ENCODE measurements at places on chromosomes 6 and 20.
A peak's percentile ranks its signal among the peaks of the same experiment; 100 is the strongest.

DNA sequence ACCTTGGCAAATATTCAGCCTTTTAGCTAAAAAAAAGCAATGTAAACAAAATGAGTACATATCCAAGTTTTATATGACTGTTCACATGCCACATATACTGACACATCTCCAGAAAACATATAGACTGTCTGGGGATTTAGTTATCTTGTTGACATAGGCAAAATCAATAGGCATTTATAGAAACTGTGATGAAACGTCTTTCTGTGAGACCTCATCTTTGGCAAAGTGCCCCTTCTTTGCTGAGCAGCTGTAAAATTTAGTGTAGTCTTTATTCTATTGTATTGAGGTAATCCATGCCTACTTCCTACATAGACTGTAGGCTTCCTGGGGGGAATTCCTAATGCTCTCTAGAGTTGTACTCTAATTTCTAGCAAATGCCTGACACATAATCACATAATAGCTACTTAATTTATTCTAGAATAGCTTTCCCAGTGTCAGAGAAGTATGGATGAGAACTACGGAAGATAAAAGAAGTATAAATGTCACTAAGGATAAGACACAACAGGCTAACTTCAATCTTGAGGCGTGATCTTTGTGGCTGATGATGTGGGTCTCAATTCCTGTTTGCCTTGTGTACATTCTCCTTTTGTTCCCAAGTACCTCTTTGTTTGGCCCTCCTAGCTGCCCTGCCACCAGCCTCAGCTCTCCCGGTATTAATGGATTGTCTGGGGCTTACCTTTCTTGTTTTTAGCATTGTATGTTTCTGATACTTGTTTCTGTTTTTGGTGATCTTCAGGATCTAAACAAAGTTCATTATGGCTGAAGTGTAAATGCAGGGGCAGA lies 30.6 kb downstream of the PTCHD4 start:
- no peak for DNase-seq

- no peak for DNase-seq
Measured at GRCh38 chr20:38202153-38202981, 37.3 kb upstream of the TGM2 start.

DNA sequence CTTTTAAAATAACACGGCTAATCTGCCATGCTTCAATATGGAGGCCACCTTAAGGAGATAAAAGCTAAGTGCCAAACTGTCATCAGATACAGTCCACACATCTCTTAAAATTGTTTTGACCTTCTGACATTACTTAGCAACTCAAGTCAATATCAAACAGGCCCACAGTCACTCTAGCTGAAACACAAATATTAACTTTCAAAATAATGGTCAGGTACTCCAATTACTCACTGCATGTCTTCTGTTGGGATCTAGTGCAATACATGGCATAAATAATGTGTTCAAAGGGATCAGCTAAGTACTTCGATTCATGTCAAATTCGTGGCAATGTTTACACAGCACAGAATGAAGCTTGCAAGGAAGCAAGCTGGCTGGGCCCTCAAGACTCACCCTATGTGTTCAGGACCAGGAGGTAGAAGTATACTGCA lies 133.9 kb upstream of the BEND6 start:
- DNase-seq = no peak

GRCh38 chr6:19805129-19805481 lies 32.1 kb upstream of the ID4 start:
- DNase-seq = no peak

GRCh38 chr6:70673601-70674000 lies 5.9 kb downstream of the SMAP1 start:
- no peak for DNase-seq

- no peak for DNase-seq
Measured at GRCh38 chr20:64069209-64069613, 6.2 kb downstream of the TCEA2 start.

GRCh38 chr6:438634-439170 lies 47.1 kb downstream of the IRF4 start:
- no peak for DNase-seq

DNA sequence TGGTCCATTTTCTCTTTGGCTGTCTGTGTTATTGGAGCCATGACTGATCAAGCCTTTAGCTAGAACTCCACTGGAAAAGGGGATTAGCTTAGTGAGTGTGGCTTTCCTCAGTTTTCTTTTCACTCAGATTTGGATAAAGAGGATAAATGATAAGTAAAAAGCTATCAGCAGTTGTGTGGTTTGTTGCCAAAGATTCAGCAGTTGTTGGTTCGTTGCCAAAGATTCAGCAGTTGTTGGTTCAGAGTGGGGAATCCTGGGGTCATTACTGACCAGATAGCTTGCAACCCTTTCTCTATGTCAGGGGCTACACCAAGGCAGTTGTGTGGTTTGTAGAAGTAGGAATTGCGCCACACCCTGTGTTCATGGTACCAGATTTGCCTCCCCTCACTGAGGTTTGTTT lies 107.7 kb upstream of the SCP2D1 start:
- DNase-seq = no peak

DNA sequence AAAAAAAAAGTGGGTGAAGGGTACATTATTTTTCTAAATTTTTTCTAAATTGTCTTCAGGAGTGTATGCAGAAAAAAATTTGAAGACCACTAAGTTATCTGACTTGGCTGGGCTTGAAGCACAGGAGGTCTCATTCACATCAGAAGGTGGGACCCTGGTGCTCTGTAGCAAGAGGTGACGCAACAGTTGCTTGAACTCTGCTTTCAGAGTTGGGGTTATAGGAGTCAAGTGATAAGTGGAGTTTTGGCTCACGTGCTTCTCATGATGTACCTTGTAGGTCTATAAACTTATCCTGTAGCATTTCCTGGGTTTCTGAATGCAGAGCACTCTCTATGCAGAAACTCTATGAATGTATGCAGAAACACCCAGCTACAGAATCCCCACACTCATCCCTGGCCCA lies 58.5 kb upstream of the FOXC1 start:
- DNase-seq = no peak

- DNase-seq = no peak
Measured at GRCh38 chr6:160102399-160102798, 19.2 kb upstream of the SLC22A1 start.

DNA sequence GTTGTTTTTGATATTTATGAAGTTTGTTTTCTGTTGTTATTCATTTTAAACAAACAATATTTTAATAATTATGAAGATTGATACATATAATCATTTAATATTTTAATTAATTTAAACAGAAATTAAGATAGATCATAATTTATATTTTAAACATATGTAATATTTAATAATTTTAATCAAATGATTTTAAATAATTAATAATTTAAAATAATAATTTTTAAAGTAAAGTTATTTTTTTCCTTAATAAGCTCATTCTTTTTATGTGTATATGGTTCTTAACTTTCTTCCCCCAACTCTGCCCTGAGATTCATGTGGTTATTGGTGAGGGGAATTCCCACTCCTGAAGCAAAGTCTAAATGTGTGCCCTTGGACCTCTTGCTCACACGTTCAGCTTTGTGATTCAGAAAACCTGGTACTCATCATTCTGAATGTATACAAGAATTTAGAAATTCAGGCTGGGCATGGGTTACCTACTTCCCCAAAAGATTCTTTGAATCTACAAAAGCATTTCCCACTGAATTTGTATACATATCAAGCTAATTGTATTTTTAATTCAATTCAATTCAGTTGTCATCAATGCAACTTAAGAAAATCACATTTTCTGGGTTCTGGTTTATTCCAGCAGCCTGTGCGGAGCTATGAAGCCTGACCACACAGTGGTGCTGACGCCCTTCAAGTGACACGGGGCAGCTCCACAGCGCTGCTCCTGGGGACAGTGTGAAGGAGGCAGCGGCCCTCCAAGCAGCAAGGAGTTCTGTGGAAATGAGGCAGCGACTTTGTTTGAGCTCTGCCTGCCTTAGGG lies 168.9 kb upstream of the UST start:
- peak; percentile 44 for DNase-seq

DNA sequence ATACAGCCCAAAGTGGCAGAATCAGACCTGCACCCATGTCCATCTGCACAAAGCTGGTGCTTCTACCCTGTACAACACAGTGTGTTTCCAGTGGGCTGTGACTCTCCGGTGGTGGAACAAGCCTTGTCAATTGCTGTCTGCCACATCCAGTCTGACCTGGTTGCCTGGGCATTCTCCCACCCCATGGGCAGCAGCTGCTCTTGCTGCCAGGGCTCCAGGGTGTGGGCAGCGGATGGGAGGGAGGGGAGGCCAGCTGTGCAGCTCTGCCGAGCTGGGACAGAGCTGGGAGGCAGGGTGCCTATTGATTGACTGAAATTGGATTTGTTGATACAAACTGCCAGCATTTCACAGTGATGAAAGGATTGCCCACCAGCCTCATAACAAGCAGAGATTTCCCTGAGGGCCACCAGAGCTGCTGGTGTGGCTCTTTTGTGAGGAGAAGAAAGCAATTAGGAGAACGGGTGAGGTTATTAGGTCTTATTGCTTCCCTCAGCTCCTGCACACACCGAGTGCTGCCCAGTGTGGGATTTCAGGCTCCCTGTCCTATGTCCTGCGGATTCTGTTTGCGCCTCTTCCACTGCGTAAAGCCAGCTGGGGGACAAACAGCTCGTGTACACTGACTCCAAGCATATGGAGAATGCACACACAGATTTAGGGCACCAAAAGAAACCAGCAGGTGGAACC lies 150.8 kb downstream of the NRN1 start:
- no peak for DNase-seq

DNA sequence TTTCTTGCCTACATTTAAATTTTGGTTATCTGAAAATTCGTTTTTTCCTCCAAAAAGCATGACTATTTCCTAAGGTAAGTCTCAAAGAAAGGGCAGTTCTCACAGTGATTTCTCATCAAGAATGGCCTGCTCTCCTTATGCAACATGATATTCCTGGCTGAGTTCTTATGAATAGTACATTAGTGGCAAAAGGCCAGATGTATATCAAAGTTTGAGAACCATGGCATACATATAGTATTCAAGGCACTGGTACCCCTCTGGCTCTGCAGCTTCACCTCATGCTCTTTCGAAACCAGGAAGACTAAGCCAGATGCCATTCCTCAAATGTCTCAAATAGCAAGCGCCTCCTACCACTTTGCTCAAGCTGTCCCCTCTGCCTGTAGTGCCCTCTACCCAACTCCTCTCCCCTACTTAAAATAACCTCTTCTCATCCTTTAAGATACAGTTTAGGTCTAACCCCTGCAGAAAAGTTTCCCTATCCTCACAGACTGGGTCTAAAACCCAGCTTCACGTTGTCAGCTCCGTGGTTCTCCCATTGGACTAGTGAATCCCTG lies 280.3 kb downstream of the HACE1 start:
- no peak for DNase-seq

- no peak for DNase-seq
Measured at GRCh38 chr6:41756354-41756753, 9.2 kb upstream of the PGC start.

DNA sequence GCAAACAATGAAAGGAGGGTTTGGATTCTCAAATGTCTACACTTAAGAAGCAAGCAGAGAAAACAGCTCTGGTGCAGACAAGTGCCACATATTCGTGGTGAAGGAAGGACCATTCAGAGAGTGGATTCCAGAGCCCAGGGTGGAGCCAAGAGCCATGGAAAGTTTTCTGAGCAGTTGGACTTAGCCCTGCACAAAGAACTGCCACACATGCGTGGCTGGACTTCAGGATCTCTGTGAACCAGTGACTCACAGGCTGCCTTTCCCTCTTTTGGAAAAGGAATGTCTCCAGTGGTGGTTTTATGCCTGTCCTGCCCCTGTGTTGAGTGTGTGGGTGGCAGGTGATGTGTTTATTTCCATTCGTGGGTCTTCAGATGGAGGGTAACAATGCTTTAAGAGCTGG lies 489.5 kb downstream of the CDH26 start:
- DNase-seq = no peak

DNA sequence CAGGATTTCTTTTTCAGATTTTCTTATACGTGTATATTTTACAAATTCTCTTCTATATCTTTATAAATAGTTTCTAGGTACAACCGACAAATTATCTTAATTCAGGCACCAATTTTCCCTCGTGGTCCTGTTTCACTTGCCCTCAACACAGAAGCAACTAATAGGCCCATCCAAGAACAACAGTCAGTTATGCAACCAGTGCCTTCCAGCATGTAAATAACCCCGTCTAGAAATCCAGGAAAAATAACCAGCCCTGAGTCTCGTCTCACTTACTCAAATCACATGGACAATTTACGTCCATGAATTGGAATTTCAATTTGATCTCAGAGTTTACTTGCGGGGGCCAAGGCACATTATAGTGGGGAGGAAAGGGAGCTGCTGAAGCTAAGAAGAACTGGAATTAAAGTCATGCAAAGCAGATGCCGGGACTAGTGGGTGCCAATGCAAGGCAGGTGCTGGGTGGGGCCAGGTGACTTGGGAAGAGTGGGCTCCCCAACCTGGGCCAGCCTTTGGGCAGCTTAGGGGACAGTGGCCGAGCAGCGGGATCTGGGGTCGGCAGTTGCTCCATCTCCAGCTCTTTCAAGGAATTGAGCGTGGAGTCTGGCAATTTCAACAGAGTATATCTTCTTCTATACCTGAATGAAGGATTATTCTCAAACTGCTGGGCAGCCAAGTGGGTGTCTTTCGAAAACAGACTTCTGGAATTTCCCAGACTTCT lies 121.7 kb downstream of the EDN3 start:
- DNase-seq = no peak

GRCh38 chr6:120771019-120771418 lies 563.3 kb downstream of the TBC1D32 start:
- no peak for DNase-seq

DNA sequence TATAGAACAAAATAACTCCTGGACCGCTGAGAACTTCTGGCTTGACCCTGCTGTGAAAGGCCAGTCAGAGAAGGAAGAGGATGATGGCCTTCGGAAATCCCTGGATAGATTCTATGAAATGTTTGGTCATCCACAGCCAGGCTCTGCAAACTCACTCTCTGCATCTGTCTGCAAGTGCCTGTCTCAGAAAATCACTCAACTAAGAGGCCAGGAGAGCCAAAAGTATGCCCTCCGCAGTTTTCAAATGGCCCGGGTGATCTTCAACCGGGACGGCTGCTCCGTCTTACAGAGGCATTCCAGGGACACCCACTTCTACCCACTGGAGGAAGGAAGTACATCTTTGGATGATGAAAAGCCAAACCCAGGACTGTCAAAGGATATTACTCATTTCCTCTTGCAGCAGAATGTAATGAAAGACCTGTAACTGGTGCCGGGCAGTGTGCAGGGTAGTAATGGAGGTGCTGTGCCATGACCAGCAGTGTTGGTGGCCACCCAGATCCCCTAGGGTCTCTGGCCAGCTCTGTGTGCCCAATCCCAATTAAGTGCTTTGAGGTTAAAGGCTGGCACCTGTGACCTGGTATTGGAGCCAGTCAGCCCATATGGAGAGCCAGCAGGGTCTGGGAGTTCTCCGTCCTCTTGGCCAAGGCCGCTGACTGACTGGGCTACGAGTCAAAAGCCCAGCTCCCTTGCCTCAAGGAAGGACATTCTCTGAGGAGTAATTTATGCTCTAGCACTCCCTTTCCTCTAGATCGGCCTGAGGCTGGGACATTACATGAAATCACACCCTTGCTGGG lies 87.1 kb downstream of the TRMT6 start:
- no peak for DNase-seq

- no peak for DNase-seq
Measured at GRCh38 chr20:58001946-58002345, 226.5 kb downstream of the ANKRD60 start.

GRCh38 chr6:99364026-99364425 lies 14.6 kb upstream of the FAXC start:
- no peak for DNase-seq

GRCh38 chr6:11096109-11096508 lies 2.5 kb downstream of the SMIM13 start:
- DNase-seq = no peak
